ENCODE measurements at places on chromosomes 2 and 18.

- DNase-seq = peak; percentile 67
Observed at GRCh38 chr2:238882082-238882755, 34.3 kb downstream of the TWIST2 start.

DNA sequence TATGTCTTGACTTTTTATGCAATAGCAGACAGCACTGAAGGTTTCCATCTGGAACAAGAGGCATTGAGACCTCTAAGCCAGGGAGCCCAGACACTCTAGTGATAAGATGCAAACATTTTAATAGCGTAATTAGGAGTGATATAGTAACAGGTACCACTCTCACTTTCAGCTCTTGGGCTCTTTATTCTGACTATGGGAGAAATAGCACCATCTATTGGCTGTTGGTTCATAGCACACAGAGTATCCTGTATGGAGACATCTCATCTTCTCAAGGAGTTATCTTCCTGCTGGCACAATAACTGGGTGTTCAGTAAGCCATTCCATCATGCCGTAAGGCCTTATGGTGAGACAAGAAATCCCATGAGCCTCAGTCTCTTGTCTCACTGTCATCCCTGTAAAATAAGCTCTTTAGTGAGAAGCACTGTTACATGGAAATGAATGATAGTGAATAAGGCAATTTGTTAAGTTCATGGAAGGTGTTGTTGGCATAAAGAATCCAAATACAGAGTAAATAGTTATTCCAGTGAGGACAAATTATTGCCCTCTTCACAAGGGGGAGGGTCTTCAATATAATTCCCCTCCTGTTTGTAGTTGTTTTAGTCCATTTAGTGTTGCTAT is 48.3 kb downstream of the THUMPD2 start:
- DNase-seq = peak; percentile 42

DNA sequence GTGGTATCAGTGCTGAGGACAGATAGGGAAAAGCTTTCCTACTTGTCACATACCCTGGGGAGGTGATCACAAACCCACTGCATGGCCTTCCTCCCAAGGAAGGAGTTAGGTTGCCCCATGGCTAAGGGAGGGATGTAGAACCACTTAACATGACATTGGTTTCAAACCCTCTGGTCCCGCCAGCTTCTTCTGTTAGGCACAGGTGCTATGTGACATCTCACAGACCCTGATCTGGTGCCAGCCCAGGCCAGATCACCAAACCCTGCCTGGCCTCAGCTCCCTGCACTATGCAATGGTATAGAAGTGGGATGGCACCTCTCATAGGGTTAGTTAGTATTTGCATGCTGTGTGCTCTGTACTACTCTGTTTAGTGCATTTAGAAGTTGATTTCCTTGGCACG is 58.0 kb downstream of the TCF7L1 start:
- no peak for DNase-seq

DNA sequence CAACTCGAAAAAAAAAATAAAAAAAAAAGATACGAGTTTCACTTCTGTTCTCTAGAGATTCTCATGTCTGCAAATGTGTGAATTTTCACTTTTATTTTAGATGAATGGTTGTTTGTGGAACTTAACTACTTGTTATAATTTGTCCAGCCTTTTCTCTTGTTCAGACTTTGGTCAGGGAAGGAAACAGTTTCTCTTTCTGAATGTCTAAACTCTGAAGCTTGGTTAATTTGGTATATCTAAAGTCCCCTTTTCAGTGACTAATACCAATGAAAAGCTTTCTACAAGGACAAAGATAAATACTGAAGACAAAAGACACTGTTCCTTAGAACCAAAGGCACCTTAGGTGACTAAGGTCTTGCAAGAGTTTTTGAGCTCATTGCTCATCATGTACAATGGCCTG is 144.4 kb upstream of the PIEZO2 start:
- no peak for DNase-seq

DNA sequence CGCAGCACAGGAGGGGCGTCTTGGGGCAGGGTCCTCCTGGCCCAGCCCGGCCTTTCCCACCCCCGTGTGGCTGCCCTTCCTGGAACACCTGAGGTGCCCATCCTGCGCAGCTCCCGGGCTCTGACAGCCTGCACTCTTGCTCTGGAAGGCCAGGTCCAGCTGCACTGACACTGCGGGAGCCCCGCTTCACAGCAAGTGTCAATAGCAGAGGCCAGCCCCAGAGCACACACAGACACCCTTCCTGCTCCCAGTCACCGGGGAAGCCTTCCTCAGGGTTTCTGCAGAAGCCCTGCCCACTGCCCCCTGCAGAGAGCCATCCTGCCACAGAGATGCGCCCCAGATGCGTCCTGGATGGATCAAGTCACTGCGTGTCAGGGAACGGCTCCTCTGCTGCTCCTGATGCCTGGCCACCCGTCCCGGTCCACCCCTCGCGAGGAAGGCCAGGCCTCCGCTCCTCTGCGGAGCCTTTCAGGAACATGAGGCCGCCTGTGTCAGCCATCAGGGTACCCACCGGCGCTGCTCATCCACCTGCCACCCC is 519.2 kb upstream of the MYT1L start:
- no peak for DNase-seq

DNA sequence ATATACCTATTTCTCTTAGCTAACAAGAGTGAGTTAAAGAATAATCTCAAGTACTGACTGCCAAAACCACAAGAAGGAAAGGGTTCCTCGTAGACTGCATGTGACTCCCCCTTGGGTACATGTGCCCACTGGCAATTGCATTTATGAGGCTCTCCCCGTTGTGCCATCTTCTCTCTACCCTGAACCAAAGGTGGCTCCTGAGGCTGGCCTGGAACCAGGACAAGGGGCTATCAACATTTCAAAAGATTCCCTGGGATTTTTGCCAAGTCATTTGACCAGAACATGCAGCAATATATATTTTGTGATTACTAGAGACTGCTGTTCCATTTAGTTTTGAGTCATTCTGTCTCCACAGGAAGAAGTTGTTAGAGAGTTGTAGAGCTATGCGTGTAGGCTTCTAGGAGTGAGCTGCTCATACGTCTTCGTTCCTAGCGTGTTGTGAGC is 45.8 kb downstream of the LAMA3 start:
- DNase-seq = no peak

- DNase-seq = no peak
Observed at GRCh38 chr2:189621781-189622180, 39.5 kb upstream of the ASNSD1 start.

Measured in HCEC 1CT (cell line).